ENCODE measurements at places on chromosomes 7 and 10.
A peak's percentile ranks its signal among the peaks of the same experiment; 100 is the strongest.

DNA sequence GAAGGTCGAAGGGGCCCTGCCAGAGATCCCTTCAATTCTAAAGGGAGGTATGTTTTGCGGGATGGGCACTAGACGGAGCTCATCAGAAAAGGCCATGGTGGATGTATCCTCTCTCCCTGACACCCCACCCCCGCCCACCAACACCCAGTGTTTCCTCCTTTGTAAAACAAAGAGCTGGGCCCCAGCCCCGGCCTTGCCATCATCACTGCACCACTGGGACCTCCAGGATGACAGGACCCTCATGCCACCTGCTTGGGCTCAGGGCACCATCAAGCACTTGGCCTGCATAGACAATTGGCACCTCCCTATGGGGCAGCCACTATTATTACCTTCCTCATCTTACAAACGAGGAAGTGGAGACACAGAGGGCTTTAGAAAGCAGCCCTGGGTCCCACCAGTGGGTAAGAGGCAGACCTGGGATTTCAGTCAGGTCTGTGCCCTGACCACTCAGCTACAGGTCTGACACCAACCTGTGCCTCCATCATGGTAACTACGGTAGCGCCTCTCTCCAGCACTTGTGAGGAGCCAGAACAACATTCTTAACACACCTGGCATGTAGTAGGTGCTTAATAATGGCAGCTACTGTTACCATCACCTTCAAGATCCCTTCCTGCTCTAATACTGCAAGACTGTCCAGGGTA is 2.0 kb downstream of the CALML3 start:
- DNase-seq = no peak

- no peak for DNase-seq
Measured at GRCh38 chr10:113433711-113434110, 119.1 kb upstream of the HABP2 start.

DNA sequence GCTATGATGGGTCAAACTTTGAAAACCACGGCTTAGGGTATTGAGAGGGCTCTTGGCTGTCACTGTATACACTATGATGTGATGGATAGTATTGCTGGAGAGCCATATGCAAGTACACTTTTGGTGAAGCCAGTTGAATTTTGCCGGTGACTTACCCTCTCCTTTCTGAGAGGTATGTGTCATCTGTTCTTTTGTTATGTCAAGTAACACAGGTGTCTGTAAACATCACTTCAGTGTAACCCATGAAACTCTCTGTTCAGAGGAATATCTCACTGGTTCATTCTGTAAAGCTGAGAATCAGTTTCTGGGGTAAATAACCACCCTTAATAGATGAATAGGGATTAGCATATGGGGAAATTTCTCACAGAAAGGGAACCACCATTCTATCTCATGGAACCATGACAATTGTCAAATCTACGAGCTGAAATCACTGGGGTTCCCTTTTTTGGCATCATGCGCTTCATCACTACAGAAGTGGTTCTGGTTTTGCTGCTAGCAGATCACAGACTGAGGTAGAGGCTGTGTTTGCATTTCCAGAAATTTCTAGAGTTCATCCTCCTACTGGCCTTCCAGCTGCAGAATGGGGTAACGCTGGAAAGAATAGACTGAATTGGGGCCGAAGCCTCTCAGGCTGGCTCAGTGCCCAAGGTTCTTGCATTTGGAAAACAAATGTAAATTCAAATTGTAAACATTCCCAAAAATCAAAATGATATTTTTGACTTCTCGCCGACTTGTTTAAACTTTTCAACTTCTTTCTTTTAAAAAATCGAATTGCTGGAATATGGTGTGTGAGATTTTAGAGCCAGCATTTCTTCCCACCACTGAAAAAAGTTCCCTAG is 83.3 kb upstream of the CREB5 start:
- no peak for DNase-seq

DNA sequence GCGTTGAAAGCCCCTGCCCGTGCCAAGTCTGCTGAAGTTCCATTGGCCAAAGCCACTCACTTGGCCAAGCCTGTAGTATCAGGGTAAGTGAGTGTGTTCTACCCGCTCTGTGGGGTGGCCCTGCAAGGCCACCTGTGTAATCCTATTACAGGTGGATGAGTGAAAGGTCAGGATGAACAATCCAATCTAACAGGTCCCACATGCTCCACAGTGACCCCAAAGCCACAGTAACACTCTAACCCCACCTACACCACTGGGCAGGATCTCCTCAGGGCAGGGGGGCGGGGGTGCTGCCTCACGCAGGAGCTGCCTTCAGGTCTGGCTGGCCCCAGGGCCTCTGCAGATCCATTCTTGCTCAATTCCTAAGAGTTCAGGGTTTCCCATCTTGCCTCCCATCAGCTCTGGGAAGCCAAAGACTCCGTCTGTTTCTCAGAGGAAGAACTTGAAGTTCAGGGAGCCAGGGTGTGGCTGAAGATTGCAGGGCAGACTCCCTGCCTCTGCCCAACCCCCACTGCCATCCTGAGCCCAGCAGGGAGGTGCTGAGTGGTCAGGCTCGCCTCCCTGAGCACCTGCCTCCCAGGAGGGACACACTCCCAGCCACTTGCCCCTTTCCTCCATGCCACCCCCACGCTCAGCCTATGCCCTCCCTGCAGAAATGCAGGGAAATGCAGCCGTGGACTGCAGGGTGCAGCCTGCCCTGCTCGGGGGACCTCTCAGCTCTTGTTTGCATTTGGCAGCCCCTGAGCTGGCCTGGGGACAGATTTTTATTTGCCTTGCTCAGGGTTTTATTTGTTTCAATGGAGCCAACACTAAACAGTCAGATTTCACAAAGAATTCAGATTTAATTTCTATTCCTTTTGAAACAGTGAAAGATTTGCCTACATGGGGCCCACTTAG is 9.8 kb upstream of the COMTD1 start:
- no peak for DNase-seq

GRCh38 chr10:7491230-7491629 is 80.4 kb upstream of the SFMBT2 start:
- no peak for DNase-seq

DNA sequence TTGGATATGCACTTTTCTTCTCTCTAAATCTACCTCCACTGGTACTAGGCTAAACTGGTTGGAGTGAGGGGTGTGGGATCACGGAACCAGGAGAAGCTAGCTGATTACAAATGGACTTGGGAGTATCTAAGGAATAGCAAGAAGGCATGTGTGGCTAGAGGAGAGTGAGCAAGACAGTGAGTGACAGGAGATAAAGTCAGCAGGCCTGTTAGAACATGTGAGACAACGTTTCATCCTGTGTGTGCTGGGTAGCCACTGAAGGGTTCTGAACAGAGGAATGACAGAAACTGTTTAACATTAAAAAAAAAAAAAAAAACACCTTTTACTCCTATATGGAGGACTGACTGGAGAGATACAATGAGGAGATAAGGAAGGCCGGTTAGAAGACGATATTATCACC is 51.7 kb downstream of the ZNF438 start:
- no peak for DNase-seq

GRCh38 chr10:60818134-60818770 is 40.0 kb downstream of the CDK1 start:
- DNase-seq = no peak

- no peak for DNase-seq
Measured at GRCh38 chr7:74043523-74043951, 15.6 kb downstream of the ELN start.

DNA sequence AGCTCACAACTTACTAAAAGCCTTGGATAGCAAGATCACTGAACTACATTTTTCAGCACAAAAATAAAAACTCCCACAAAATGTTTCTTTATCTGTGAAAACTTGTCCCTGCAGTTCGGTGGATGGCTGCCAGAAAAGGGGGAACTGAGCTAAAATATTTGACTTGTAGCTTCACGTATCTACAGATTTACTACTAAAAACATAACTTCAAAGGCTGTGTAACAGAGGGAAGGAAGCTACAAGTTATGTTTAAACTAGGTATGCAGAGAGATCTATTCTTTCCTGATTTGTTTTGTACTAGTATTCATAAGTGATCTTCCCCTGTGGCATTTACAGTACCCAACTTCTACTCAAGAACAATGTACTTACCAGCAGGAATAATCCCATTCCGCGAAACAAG is 25.1 kb downstream of the SGCE start:
- DNase-seq = no peak

DNA sequence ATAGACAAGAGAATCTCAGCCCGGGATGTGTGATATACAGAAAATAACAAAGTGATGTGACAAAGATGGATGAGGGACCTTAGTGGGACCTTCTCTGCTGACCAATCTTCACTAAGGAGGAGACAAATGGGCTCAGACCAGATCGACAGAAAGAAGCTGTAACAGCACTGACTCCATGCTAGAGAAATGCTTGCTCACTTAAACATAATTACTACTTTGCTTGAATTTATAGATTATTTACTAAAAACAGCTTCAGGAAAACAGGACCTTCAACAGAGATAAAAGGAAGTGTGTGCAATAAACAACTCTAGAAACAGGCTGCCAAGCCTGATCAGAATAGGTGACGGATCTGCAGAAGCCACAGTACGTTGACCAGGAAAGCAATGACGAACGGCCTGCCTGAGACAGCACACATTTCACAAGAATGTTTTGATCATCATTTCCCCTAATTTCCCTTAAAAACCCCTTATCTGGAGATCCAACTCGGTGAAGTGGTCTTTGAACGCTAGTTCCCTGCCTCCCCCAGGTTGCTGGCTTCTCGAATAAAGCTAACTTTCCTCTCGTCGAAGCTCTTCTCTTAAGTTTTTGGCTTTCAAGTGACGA is 98.4 kb upstream of the STEAP1B start:
- DNase-seq = no peak

DNA sequence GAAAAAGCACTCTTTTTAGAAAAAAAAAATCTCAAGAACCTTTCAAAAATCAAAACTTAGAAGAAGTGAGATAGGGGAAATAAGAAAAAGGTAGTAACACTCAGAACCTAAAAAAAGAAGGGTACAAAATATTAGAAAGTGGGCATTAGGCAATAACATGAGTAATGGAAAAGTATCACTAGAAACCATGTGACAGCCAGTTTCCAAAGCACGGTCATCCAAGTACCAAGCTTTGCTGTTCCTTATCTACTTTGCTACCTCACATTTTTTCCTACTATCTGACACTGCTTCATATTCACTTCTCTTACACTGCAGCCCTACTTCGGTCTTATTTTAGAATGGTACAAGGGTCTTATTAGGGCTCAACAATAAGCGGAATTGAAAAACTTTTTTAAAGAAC is 30.3 kb downstream of the IMMP2L start:
- DNase-seq = no peak

DNA sequence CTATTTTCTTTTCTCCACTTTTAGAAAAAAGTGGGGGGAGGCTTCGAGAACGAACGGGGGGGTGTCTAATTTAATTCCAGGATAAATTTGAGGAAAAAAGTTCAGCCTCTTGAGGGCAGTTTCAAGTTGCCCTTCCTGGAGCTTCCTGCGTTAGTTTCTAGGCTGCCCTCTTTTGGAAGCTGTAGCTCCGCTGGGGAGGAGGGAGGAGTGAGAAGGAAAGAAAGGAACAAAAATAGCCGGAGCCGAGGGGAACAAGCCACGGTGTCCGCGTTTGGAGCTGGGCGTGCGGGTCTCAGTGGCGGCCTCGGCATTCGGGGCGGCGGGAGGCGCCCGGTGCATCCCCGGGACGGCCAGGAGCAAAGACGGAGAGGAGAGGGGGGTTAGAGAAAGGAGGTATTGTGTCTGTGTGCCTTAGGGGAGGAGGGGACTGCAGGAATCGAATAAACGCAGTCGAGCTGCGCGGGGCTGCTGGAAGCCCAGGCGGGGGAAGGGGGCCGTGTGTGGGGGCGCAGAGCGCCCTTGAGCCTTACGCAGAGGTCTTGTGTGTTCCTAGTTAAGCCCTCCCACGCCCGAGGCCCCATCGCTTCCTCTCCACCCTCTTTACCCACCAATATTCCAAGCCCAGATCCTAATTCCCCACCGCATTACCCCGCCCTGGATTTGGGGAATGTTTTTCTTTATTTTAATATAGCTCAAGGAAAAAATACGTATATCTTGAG is 2.0 kb upstream of the TNRC18 start:
- DNase-seq = peak; percentile 65

- no peak for DNase-seq
Measured at GRCh38 chr10:98331885-98332284, 63.9 kb upstream of the LOXL4 start.

- DNase-seq = no peak
Measured at GRCh38 chr7:73768641-73769480, 1.2 kb downstream of the CLDN3 start.

DNA sequence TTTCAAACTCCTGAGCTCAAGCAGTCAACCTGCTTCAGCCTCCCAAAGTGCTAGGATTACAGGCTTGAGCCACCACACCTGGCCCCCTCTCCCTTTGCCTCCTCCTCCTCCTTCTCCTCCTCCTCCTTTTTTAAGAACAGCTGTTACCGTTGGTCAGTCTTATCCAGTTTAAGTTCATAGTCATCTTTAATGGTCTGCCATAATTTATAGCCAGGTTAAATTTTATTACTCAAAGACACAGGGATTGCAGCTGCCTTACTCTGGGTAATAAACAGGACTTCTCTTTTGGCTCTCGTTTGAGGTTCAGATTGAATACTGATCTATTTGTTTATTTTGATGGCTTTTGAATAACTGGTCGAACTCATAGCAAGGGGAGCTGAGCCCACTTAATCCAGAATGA is 35.2 kb downstream of the ATOH7 start:
- DNase-seq = no peak

DNA sequence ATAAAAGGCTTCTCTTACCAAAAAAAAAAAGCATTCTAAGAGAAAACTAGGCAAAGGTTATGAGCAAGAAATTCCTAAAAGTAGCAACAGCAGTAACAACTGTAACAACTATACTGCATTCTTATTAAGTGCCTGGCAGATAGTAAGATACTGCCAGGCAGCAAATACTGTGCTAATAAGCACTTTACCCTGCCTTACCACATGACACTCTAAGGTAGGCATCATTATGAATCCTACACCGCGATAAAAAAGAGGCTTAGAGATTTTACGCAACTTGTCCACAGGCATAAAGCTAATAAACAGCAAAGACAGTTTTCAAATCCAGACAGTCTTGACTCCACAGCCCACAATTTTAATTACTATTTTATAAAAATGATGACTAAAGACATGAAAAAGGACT is 83.2 kb downstream of the USP6NL start:
- no peak for DNase-seq

- DNase-seq = no peak
Measured at GRCh38 chr7:108719631-108720030, 150.0 kb downstream of the DNAJB9 start.
